MCF 10A (cell line): ENCODE measurements at places on chromosomes 2 and 18. TPM values are rescaled to one million over a fixed set of nuclear protein-coding genes. Genes with fewer than 3 reads are reported as not detected.
A peak's percentile ranks its signal among the peaks of the same experiment; 100 is the strongest.

- H3K4me1 ChIP-seq = peaks cover 16% of the 10 kb centered on the region
- no peaks in the 10 kb centered on the region for H3K27me3 ChIP-seq
- no peak overlapping the region for H3K27ac ChIP-seq
- H3K4me3 ChIP-seq = no peak overlapping the region
- no peak for DNase-seq
- peaks cover 5% of the 10 kb centered on the region for H3K36me3 ChIP-seq
These were observed 65.5 kb downstream of the PARD6G start for GRCh38 chr18:80181642-80182461.

DNA sequence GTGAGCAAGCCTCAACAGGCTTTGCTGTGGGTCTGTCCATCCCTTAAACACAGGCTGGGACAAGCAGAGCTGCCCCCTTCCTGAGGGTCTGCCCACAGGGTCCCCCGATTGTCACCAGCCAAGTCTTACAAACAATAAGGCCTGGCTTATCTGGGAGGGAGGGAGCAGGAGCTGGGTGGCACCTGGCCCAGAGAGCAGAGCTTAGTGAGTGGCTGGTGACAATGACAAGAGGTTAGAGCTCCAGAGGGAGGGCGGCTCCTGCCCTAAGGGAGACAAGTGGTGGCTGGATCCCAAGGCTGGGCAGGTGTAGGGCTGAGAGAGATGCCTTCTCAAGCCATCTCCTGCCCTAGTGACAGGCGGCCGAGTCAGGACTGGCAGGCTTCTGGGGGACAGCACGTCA is 125.5 kb downstream of the KLHL29 start:
- peaks cover 5% of the 10 kb centered on the region for H3K36me3 ChIP-seq
- H3K27me3 ChIP-seq = no peaks in the 10 kb centered on the region
- H3K4me1 ChIP-seq = peaks cover 8% of the 10 kb centered on the region
- DNase-seq = no peak
- no peak overlapping the region for H3K4me3 ChIP-seq
- H3K27ac ChIP-seq = no peak overlapping the region

DNA sequence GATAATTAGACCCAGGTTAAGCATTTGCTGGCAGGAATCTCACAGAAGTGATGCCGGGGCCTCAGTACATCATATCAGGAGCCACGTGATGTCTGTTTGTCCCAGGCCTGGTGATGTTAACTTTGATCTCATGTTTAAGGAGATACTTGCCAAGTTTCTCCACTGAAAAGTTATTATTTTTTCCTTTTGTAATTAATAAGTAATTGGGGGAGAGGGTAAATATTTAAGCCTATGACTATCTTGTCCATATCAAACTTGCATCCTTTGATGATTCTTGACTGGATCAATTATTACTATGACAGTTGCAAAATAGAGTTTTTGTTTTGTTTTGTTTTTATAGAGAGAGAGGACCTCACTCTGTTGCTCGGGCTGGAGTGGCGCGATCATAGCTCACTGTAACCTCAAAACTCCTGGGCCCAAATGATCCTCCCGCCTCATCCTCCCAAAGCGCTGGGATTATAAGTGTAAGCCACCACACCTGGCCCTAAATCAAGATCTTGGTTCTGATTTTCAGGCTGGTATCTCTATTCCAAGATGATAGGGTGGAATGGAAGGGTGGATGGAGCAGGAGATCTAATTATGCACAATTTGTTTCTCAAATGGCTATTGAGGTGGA is 46.4 kb downstream of the SLC4A1AP start:
- H3K27ac ChIP-seq = peak overlapping the region; percentile 59
- no peaks in the 10 kb centered on the region for H3K36me3 ChIP-seq
- DNase-seq = no peak
- H3K27me3 ChIP-seq = no peaks in the 10 kb centered on the region
- H3K4me3 ChIP-seq = no peak overlapping the region

DNA sequence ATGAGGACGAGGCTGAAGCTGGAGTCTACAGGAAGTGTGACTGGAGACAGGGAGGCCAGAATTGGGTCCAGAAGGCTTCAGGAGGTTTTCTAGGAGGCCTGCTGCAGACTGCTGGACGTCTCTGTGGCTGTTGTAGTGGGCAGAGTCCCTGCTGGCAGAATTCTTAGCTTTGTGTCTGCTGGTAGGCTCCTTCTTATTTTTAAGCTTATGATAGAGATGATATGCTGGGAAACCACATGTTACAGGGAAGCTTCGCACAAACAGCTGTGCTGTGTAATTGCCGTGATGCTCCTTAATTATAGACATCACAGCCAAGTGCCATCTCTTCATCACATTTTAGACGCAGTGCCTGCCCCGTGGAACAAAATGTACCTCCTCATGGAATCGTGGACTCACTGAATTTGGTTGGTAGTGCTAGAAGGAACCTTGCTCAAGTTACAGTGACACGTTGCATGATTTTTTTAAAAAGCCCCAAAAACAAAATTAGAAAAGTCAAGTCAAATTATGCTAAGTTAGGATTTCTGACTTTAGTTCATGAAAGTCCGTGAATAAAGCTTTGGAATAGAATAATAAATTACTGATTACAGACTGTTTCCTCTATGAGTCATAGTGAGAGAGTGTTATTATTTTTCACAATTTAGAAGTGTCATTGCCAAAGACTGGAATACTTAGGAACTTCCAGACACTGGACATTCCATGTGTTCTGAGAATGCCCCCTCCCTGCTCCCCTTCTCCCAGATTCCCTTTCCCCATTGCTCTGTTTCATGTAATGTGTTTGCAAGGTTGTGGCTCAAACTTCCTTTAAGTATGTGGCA is 144.1 kb downstream of the FHOD3 start:
- H3K4me1 ChIP-seq = peaks cover 47% of the 10 kb centered on the region
- H3K36me3 ChIP-seq = no peaks in the 10 kb centered on the region
- peak overlapping the region; percentile 22 for H3K4me3 ChIP-seq
- peak overlapping the region; percentile 28 for H3K27ac ChIP-seq
- peak; percentile 73 for DNase-seq

GRCh38 chr18:12038639-12039539 is 54.8 kb upstream of the ANKRD62 start:
- peaks cover 16% of the 10 kb centered on the region for H3K4me1 ChIP-seq
- peak overlapping the region; percentile 71 for H3K4me3 ChIP-seq
- peak; percentile 70 for DNase-seq

DNA sequence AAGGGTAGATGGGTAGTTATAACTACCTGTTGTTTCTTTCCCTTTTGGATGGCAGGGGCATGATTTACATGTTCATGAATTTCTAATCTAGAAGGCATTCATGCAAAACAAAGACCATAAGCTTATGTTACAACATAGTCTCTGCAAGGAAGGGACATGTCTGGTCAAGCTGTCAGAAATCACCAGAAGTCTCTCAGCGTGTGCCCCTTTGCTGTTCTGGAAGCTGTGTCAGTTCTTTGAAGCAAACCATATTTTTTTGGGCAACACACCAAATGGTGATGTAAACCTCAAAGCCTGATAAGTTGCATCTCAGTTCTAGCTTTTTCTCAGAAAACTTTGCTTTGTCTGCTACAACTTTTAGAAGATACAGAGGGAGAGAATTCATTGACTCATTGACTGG is 173.5 kb upstream of the CTAGE1 start:
- no peaks in the 10 kb centered on the region for H3K36me3 ChIP-seq
- peak overlapping the region; percentile 1 for H3K27ac ChIP-seq
- peak; percentile 61 for DNase-seq
- peaks cover 16% of the 10 kb centered on the region for H3K4me1 ChIP-seq

GRCh38 chr2:17558053-17558452 is 17.6 kb downstream of the VSNL1 start:
- peaks cover 6% of the 10 kb centered on the region for H3K4me1 ChIP-seq
- no peaks in the 10 kb centered on the region for H3K27me3 ChIP-seq
- no peaks in the 10 kb centered on the region for H3K36me3 ChIP-seq
- no peak overlapping the region for H3K27ac ChIP-seq
- DNase-seq = no peak

- no peak overlapping the region for H3K4me3 ChIP-seq
- no peaks in the 10 kb centered on the region for H3K27me3 ChIP-seq
- peaks cover 6% of the 10 kb centered on the region for H3K4me1 ChIP-seq
- no peak for DNase-seq
- no peak overlapping the region for H3K27ac ChIP-seq
These were observed 172.3 kb downstream of the LRRTM1 start for GRCh38 chr2:80132281-80132680.

DNA sequence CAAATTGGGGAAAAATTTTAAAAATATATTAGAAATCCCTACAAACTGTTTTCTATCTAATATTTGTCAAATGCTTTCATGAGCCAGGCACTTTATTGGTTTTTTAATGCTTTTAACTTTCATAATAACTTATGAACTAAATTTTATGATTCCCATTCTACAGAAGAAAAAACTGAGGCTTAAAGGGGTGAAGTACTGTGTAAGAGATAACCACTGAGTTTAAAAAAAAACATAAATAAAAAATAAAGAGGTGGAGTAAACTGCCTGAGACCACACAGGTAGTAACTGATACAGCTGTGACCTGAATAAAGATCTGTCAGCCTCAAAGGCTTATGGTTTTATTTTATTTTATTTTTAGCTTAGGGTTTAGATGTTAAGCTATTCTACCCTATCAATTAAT is 24.7 kb downstream of the PNPT1 start:
- peaks cover 72% of the 10 kb centered on the region for H3K36me3 ChIP-seq
- no peak overlapping the region for H3K27ac ChIP-seq
- DNase-seq = no peak
- no peaks in the 10 kb centered on the region for H3K27me3 ChIP-seq
- H3K4me1 ChIP-seq = no peaks in the 10 kb centered on the region
- no peak overlapping the region for H3K4me3 ChIP-seq

DNA sequence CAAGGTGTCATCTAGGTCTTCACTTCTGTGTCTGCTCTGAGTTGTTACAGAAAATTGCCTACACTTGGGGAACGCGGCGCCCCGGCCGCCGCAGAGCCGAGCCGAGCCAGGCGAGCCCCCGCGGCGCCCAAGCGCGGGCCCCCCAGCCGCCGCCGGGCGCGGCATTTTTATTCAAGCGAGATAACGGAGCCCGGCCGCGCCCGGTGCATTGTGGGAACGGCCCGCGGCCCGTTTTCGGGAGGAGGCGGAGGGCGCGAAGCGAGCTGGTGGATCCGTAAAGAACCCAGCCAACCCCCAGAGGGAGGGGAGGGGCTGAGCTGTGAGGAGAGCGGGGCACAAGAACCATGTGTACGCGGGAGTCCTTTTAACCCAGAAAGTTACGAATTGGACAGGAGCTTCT is 191.8 kb downstream of the FTCDNL1 start:
- H3K36me3 ChIP-seq = no peaks in the 10 kb centered on the region
- H3K27me3 ChIP-seq = peaks cover 57% of the 10 kb centered on the region
- no peaks in the 10 kb centered on the region for H3K4me1 ChIP-seq
- no peak overlapping the region for H3K27ac ChIP-seq
- H3K4me3 ChIP-seq = no peak overlapping the region

GRCh38 chr2:7241041-7241745 is 324.0 kb downstream of the RNF144A start:
- H3K27ac ChIP-seq = no peak overlapping the region
- no peaks in the 10 kb centered on the region for H3K36me3 ChIP-seq
- no peak overlapping the region for H3K4me3 ChIP-seq
- no peak for DNase-seq
- no peaks in the 10 kb centered on the region for H3K4me1 ChIP-seq

- H3K27me3 ChIP-seq = no peaks in the 10 kb centered on the region
- peak; percentile 20 for DNase-seq
- H3K36me3 ChIP-seq = peaks cover 18% of the 10 kb centered on the region
- no peaks in the 10 kb centered on the region for H3K4me1 ChIP-seq
These were observed 8.3 kb downstream of the OSR1 start for GRCh38 chr2:19349911-19350677.

GRCh38 chr18:13220361-13220991 is 1.9 kb downstream of the LDLRAD4 start:
- DNase-seq = no peak
- no peaks in the 10 kb centered on the region for H3K36me3 ChIP-seq
- no peak overlapping the region for H3K4me3 ChIP-seq
- H3K4me1 ChIP-seq = peaks cover 5% of the 10 kb centered on the region
- no peak overlapping the region for H3K27ac ChIP-seq

GRCh38 chr18:72720116-72720515 is 147.7 kb downstream of the NETO1 start:
- no peak overlapping the region for H3K4me3 ChIP-seq
- H3K4me1 ChIP-seq = peaks cover 5% of the 10 kb centered on the region
- H3K36me3 ChIP-seq = no peaks in the 10 kb centered on the region
- no peak for DNase-seq
- no peak overlapping the region for H3K27ac ChIP-seq

DNA sequence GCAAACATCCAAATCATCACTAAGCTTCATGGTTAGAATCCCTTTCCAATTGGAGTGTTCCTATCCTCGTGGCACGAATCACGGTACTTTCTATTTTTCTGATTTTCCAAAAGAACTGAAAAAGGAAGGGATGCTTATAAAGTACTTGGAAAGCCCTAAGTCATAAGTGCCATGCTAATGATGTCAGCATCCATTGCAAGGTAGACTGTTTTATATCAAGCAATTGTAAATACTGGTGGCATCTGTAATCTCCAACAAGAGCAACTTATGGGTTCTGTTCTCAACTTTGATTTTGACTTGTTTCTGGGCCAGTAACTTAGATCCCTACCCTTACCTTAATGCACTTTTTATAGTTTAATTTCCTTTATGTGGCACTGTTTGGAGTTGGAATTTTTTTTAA is 619.5 kb downstream of the BCL11A start:
- H3K27ac ChIP-seq = no peak overlapping the region
- H3K4me3 ChIP-seq = no peak overlapping the region
- H3K36me3 ChIP-seq = no peaks in the 10 kb centered on the region
- H3K27me3 ChIP-seq = no peaks in the 10 kb centered on the region
- H3K4me1 ChIP-seq = no peaks in the 10 kb centered on the region

GRCh38 chr2:122363885-122364284 is 608.4 kb downstream of the TSN start:
- no peak overlapping the region for H3K4me3 ChIP-seq
- H3K36me3 ChIP-seq = no peaks in the 10 kb centered on the region
- no peaks in the 10 kb centered on the region for H3K27me3 ChIP-seq
- no peak for DNase-seq
- H3K27ac ChIP-seq = no peak overlapping the region

DNA sequence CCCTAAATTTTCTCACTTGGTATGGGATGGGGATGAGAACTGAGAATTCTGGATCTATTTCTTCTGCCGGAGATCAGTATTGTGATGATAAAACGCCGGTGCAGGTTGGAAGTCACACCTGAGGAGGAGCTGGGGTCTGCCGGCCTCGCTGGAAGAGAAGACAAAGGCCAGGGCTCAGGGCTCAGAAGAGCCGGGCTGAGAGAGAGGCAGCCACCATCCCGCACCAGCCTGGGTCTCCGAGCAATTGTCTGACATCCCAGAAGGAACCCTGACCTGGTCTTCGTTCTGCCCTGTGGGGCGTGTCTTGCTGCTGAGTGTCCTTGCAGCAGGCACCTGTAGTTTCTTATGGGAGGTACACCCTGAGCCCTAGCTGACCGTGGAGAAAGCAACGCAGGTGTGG is 31.4 kb upstream of the SALL3 start:
- no peaks in the 10 kb centered on the region for H3K27me3 ChIP-seq
- no peak overlapping the region for H3K4me3 ChIP-seq
- H3K27ac ChIP-seq = no peak overlapping the region
- no peaks in the 10 kb centered on the region for H3K4me1 ChIP-seq
- no peak for DNase-seq

- H3K36me3 ChIP-seq = no peaks in the 10 kb centered on the region
- no peak overlapping the region for H3K4me3 ChIP-seq
- no peak for DNase-seq
- H3K4me1 ChIP-seq = no peaks in the 10 kb centered on the region
- H3K27ac ChIP-seq = no peak overlapping the region
- H3K27me3 ChIP-seq = no peaks in the 10 kb centered on the region
These were observed 655.2 kb downstream of the EPHA4 start for GRCh38 chr2:220916931-220917330.

Gene TUBB8B
- not detected in 2 replicates for total RNA-seq

Gene RMC1
- total RNA-seq = 24.7 and 28.0 TPM in 2 replicates

Gene MEIS1
- 4.1 and 4.4 TPM in 2 replicates for total RNA-seq

Gene IL1R1
- total RNA-seq = 5.2 and 6.0 TPM in 2 replicates

Gene UGT1A4
- total RNA-seq = 0.12 TPM in 1 of 2 replicates, not detected in the other

Gene RAB27B
- total RNA-seq = 32.2 and 73.5 TPM in 2 replicates

Gene GALR1
- total RNA-seq = not detected in 2 replicates

Gene KCTD18
- total RNA-seq = 13.3 and 13.5 TPM in 2 replicates

Gene ELOA2
- not detected in 2 replicates for total RNA-seq

Gene SATB2
- total RNA-seq = 16.5 and 22.2 TPM in 2 replicates
